Tibial artery (tissue), 4 donors: ENCODE measurements at places on chromosomes 12 and 14.

GRCh38 chr14:102034301-102034700 lies 52.5 kb downstream of the HSP90AA1 start:
- DNase-seq, result no peak

DNA sequence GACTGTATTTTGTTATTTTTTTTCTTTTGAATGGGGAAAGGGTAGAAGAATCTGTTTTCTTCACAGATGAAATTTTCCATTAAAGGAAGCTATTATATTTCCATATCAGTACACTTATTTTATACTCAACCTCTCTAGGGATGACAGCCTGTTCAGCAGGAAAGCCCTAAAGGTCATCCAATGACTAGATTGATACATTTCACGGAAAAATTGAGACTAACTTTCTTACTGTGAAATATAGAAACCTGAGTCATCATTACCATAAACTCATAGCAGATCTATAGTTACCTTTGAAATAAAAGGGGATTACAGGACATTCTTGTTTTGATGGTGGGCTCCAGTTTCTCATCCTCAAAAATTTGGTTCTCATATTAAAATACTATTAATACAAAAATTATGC lies 36.1 kb upstream of the PTCSC3 start:
- no peak for DNase-seq

DNA sequence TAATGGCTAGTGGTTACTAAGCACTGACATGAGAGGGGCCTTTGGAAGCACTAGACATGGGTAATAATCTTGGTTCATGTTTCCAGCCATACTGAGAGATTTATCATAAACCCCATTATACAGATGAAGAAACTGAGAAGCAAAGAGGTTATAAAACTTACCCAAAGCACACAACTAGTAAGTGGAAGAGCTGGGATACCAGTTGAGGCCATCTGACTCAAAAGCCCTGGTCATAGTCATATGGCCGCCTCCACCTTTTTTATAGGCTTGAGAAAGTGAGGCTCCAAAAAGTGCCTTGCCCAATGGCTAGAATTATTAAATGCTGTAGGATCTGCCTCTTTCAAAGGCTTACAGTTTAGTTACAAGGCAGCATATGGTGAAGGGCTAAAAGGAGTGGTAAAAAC lies 944 bp downstream of the TXNRD1 start:
- DNase-seq, result no peak

- peak; percentile 16 for DNase-seq
Measured at GRCh38 chr12:130715998-130716968, at the start of gene RIMBP2. RIMBP2 (minus strand) TSS chr12:130716299; CDS start chr12:130479013, 237,286 bp downstream.

DNA sequence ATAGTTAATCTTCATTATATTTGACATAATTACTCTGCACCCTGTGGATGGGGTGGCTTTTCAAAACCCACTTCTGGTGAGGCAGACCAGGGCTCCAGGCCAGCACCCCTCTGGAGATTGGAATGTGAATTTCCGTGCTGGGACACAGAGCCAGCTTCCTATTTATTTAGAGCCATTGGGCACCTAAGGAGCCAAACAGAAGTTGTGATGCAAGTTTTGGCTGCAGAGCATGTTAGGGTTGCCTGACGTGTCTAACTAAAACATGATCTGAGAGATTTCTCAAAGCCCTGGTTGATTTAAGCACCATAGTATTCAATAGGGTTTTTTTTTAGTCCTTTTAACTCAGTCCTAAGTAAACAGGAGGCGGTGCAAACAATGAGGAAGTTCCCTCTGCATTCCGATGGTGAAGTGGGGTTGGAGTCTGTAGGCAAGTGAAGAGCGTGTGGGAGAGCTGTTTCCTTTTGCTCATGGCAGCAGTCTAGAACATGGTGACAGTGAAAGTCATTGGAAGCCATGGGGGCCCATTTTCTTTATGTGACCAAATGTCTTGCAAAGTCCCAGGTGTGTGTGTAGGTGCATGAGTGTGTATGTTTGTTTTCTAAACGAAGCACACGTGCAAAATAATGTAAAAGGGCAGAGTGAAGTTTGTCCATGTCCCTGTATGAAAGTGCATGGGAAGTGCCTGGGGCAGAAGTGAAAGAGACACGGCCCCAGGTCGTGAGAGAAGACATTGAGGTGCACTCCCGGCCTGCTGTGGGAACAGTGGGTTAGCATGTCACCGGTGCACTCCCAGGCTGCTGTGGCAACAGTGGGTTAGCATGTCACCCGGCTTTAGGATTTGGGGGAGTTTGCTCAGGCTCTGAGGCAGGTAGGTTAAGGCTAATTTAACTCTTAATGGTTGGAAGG lies 117.7 kb downstream of the PRKCH start:
- DNase-seq, result peak; percentile 79

DNA sequence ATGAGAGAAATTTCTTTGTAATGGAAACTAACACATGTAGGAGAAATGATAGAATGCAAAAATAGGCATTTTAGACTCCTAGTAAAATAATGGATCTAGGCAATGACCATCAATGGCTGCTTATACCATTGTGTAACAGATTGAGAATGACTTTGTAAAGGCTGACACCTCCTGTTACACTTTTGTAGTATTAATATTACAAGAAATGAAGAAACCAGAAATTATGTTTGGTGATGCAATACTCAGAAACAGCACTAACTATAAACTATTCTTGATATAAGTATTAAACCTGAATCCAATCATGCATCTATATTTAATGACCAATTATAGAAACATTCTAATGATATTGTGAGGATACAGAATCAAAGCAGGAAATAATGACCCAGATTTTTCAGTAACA lies 108.5 kb upstream of the CNTN1 start:
- no peak for DNase-seq

- DNase-seq, result no peak
Measured at GRCh38 chr12:8699714-8700113, 1.9 kb downstream of the RIMKLB start.

DNA sequence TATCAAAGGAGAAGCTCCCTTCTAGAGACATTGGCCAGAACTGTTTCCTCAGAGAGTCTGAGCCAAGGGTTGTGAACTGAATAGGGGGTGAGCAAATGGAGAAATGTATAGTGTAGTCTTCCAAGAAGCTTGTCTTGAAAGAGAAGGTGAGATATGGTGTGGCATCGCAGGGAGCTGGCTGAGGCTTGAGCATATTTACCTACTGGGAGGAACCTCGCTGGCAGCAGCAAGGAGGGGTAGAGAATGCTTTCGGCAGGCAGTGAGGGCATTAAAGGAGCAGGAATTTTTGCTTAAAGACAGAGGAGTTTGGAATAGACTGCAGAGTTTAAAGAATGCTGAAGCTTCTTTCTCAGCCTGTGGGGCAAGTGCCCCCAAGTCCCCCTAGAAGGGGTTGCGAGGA lies 59.3 kb upstream of the PRMT8 start:
- DNase-seq, result no peak

- no peak for DNase-seq
Measured at GRCh38 chr14:102568115-102568614, 24.3 kb upstream of the RCOR1 start.

- DNase-seq, result no peak
Measured at GRCh38 chr12:40207551-40207950, 17.2 kb upstream of the LRRK2 start.

GRCh38 chr14:71550367-71550766 lies 381.9 kb upstream of the RGS6 start:
- no peak for DNase-seq

- DNase-seq, result peak; percentile 35
Measured at GRCh38 chr12:112175361-112176155, 50.2 kb downstream of the TRAFD1 start.

DNA sequence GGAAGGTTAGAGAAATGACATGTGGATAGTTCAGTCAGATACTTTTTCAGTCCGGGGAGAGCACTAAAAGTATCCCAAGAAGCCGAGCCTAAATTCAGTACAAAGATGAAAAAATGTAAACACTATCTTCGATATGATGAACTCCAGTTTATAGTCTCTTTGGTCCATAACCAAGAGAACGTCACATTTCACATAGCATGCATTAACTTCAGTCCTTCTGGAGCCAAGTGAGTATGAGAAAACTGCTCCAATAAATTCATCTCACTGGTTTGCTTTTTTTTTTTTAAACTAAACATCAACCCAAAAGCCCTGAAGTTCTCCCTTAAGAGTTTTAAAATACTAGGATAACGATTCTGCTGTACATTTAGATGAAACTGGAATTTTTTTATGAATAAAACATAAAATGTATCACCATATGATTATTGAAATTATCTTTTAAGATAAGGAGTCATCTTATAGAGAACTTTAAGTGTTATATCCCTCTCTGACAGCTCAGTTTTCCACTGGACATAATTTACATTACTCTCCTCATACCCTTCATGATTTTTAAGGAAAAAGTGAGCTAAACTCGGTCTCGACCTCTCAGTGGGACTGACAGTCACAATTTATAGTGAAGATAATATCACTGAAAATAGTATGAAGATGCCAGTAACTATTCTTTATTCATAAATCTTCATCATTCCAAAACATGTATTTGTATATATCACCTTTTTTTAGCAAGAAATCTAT lies 841.5 kb upstream of the FLRT2 start:
- no peak for DNase-seq

GRCh38 chr12:75561921-75562320 lies 50.5 kb upstream of the KRR1 start:
- no peak for DNase-seq

DNA sequence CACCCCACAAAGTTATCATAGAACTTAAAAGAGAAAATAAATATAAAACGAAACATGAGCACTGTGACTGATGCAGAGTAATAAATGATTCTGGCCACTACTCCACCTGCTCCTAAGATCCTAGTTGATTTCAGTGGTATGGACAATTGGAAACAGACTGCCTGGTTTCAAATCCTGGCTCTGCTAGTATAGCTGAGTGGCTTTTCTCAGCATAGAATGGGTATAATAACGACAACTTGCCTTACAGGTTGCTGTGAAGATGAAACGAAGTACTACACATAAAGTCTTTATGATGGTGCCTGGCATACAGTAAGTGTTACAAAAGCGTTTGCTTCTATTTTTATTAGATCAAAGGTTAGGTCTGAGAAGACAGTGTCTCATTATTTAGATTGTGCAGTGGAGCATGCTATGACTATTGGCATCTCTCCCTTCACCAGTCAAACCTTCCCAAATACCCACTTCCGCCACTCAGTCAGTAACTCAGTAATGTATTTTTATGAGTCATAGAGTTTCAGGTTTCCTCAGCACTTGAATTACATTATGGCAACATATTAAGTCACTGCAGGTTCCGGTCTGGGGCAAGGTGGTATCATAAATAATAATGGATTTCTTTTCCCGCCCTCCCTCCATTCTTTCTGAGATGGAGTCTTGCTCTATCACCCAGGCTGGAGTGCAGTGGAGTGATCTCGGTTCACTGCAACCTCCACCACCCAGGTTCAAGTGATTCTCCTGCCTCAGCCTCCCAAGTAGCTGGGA lies 29.7 kb upstream of the NR2C1 start:
- DNase-seq, result no peak

GRCh38 chr12:48779869-48780268 lies 9.0 kb downstream of the ADCY6 start:
- DNase-seq, result peak; percentile 92

DNA sequence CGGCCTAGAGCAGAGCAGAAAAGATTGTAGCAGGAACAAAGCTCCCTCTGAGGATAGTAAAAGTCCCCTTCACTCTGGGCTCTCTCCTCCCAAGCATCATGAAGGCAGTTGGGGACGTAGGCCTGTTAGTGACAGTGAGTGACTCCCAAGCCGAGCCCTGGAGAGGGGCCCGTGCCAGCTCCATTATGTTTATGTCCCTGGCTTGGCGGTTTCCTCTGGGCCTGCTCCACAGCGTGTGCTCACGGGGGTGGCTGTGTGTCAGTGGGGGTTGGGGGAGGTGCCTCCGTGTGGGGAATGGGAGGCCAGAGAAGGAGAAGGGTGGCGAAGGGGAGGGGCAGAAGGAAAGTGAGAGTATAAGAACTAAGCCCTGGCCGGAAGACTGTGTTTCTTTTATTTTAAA lies 170.0 kb upstream of the VASH1 start:
- DNase-seq, result no peak

DNA sequence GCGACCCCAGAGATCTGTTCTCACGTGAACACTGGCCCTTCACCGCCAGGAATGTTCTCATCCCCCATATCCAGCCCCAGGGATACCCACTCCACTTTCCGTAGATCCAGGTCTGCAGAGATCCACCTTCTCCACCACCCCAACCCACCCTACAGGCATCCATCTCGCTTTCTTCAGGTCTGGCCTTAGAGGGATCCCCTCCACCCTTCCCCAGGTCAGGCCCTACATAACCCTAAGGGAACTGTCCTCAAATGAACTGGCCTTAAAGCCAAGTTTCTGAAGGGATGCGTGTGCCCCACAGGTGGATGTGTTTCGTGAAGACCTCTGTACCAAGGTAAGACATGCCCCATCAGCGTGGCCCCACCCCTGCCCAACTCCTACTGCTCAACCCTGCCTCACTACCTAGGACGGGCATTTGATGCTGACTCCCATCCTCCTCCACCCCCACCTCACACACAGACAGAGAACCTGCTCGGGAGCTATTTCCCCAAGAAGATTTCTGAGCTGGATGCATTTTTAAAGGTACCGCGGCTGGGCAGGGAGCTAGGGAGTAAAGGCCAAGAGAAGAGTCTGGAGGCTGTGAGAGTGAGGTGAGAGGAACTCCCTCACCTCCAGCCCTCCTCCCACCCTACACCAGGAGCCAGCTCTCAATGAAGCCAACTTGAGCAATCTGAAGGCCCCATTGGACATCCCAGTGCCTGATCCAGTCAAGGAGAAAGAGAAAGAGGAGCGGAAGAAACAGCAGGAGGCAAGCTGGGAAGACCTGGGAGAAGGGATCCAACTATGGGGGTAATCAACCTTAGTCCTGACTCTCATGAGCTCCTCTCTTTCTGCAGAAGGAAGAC lies 912 bp downstream of the PSME1 start:
- DNase-seq, result no peak

DNA sequence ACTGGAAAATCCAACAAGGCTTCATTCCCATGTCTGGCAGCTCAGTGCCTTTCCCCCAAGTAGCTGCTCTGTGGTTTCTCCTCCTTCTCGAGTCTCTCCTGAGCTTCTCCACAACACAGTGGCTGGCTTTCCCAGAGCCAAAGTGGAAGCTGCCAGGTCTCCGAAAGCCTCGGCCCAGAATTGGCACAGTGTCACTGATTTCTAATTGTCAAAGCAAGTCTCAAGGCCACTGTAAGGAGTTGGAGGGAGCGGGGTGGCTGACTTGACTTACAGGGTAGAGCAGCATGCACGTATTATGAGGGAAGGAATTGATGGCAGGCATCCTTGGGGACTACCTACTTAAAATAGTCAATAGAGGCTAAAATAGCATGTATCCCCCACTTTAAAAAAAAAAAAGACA lies 6.7 kb upstream of the CPNE8 start:
- DNase-seq, result no peak

- DNase-seq, result no peak
Measured at GRCh38 chr14:77141214-77142004, at the start of gene ZDHHC22. ZDHHC22 (minus strand) TSS chr14:77141791; CDS start chr14:77139738, 2,053 bp downstream.

GRCh38 chr14:72291908-72292688 lies 359.9 kb downstream of the RGS6 start:
- DNase-seq, result no peak

DNA sequence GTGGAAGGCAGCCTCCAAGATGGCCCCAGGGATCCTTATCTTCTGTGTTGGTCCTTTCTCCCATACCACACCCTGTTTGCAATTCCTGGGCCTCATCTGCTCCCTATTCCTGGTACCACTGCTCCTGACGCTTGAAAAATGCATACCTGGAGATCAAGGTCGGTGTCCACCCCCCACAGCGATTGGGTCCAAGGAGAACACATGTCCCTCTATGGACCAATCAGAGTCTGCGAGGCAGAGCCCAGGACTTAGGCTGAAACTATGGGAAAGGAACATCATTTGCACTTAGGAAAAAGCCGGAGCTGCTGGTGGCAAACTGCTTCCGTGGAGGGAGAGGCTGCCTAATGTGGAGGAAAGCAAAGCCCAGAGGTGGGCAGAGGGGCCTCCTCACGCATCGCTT lies 33.3 kb upstream of the ITPK1 start:
- no peak for DNase-seq
